Panc1 (cell line): ENCODE measurements at places on chromosomes 2 and 18.

DNA sequence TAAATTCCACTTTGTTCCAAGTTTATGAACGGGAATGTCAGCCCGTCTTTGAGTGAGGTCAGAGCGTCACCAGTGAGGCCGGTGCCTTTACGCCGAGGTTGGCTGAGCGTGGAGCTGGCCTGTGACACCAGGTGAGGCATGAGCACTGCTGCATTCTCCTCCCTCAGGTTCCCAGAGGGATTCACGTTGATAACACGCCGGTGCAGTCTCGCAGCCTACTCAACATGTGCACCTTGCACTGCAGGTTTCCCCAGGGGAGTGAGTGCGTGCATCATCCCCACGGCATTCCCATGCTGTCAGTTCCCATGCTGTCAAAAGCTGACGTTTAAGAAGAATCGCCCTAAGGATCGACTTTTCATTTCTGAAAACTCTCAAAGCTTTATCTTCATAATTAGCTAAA, 213.3 kb downstream of the LDLRAD4 start:
- no peak for DNase-seq

DNA sequence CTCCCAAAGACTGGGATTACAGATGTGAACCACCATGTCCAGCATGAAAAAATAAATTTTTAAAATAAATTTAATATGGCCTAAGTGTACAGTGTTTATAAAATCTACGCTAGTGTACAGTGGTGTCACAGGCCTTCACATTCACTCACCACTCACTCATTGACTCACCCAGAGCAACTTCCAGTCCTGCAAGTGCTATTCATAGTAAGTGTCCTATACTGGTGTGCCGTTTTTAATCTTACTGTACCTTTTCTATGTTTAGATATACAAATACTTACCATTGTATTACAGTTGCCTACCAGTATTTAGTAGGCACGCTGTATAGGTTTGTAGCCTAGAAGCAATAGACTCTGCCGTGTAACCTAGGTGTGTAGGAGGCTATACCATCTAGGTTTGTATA, 291.6 kb upstream of the STON1 start:
- no peak for DNase-seq

- no peak for DNase-seq
Observed at GRCh38 chr18:51074605-51075004, 44.6 kb downstream of the SMAD4 start.

DNA sequence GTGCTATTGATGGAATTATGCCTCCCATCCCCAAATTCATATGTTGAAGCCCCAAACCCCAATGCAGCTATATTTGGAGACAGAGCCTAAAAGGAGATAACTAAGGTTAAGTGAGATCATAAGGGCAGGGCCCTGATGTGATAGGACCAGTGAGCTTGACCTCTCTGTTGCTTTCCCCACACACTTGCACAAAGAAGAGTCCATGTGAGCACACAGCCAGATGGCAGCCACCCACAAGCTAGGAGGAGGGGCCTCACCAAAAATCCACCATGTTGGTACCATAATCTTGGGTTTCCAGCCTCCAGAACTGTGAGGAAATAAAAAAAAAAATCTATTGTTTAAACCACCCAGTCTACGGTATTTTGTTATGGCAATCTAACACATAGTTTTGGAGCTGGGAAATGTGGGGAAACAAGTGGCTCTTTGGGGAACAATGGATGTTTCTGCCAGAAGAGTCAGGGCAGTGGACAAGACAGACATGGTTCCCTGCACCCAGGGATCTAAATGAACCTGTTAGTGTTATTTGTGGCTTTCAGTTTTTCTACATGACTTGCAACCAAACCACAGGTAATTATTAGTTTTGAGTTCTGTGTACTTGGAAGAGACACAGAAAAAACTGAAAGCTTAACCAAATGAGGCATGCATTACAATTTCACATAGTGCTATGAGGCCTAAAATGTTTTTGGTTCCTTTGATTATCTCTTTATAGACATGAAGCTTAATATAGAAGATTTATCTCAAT, 259.1 kb downstream of the LTBP1 start:
- no peak for DNase-seq

- DNase-seq: no peak
Observed at GRCh38 chr18:45589356-45590035, 25.8 kb upstream of the SLC14A2 start.

GRCh38 chr2:15735484-15736326, 144.0 kb downstream of the DDX1 start:
- no peak for DNase-seq

GRCh38 chr18:69747388-69747787, 200.3 kb downstream of the CD226 start:
- DNase-seq: no peak

DNA sequence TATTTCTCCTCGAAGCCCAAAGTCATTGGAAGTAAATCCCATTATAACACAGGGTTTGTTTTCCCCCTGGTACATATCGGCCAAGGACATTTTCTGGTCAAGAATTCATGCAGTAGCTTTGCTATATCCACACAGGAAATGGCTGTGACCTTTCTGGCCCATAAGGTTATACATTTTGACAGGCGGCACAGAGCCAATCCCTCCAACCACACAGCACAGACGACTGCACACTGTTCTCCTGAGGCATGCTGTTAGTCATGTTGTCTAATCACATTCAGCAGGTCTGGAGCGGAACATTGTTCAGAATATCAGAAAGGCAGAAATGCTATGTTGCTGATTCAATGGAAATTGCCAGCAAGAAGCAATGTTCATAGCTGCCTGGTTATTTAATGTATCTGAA, 742.3 kb upstream of the SLC8A1 start:
- no peak for DNase-seq

DNA sequence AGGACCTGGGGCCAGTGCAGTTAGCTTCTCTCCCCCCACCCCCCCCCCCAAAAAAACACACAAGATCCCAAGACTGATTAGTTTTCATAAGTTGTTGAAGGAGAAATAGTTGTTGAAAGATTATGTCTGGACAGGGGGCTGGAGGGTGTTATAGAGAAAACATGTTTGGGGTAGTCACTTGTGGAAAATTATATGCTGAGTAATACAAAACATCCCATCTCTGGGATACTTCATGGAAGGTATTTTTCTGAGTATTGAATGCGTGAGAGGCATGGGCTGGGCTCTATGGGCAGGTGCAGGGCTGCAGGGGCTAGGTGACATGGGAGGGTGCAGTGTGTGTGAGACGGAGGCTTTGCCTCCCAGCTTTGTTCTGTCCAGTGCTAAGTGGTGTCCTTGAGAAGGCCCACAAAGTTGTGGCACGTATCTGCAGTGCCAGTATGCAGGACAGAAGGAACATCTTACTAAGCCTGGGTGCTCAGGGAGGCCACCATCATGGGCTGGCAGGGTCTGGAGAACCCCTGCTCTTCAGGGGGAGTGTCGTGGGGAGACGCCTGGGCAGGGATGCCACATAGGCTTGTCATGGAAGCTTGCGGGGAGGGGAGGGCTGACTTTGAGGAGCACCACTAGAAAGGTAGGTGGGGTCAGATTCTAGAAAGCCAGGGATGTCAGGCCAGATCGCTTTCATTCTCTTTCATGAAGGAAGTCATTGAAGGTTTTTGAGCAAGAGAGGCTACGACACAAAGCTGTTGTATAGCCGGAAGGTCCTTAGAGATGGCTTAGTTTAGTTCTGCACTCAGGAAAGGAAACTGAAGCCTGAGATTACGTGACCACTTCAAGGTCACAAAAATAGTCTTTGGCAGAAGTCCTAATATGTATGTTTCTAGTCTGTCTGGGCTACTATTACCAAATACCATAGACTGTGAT, 232.0 kb downstream of the LDLRAD4 start:
- DNase-seq: no peak

- no peak for DNase-seq
Observed at GRCh38 chr2:217691920-217692666, 310.7 kb downstream of the TNS1 start.

DNA sequence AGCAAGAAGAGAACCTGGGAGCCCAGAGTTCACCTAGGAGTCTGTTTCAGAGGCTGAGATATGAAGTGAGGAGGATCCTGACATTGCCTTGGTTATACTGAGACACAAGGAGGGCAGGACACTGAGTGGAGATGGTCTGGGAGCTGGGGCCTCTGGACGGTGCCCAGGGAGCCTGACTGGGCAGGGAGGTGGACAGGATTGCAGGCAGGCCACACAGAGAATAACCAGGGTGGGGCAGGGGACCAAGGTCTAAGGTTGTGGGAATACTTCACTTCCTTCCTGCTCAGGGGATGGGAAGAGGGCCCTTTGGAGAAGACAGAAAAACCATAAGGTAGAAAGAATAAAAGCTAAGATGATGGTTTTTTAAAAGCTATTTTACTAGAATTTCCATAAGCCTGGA, 18.7 kb downstream of the EDAR start:
- DNase-seq: no peak

GRCh38 chr2:71608034-71608433, 154.7 kb downstream of the DYSF start:
- no peak for DNase-seq

GRCh38 chr2:128754246-128754724, 435.6 kb upstream of the HS6ST1 start:
- DNase-seq: no peak

- DNase-seq: no peak
Observed at GRCh38 chr2:9847140-9847539, 3.9 kb downstream of the TAF1B start.

DNA sequence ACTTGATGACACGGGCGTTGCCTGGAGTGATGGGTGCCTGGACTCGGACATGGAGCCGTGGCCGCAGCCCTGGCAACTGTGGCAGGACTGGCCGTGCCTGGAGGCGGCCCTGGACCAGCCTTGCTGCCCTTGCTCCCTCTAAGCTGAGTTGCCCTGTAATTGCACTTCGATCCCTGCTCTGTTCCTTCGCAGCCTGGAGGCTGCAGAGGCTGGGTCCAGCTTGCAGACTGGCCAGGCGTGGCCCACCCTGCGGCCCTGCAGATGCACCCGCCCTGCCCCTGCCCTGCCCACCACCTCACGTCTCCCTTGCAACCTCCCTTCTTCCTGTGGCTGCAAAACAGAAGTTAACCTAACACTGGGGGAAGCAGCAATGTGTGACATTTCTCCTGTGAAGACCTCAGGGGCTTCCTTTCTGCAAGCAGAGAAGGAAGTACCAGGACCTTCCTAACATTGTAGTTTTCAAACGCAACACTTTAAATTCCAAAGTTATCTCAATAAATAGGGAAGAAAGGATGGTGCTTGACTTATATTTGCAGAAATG, 174.6 kb upstream of the TPO start:
- no peak for DNase-seq

DNA sequence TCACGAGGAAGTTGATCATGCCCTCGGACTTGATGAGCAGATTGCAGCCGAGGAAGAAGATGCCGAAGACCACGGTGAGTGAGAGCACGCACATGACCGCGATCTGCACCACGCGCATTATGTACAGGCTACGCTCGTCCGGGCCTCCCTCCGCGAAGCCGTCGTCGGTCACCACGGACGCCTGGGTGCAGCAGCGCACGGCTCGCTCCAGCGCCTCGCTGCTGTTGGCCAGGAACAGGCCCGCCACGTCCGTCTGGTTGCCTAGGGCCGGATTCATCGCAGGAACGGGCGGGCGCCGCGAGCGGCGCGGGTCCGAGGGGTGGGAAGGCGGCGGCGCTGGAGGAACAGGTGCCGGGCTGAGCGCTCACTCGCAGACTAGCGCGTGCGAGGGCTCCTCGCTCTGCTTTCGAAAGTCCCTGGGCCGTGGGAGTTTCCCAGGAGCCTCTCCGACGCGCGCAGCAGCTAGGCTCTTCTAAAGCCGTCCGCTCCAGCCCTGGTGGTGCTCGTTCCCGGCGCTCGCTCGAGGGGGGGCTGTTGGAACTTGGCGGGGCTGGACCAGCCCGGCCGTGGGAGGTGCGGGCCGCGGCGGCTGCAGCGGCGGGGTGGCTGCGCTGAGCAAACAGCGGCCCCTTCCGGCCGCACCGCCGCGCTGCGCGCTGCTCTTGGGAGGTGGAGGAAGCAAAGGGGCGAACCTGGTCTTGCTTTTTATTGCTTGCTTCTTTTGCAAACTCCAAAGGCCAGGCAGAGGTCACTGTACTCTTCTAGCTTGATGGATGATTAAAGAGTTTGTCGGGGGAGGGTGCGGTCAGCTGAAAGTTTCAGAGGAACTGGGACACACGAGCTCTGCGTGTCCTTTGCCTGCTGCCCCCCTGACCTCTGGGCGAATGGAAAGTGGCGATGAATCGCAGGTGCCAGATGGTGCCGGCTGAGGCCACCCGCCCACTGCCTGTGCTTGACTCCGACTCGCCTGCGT, at the start of gene RPRM:
TSS of gene RPRM (minus strand) at position 474 of the 973 bp plus-strand sequence. CDS start at position 277, 197 bp downstream.
- DNase-seq: no peak

DNA sequence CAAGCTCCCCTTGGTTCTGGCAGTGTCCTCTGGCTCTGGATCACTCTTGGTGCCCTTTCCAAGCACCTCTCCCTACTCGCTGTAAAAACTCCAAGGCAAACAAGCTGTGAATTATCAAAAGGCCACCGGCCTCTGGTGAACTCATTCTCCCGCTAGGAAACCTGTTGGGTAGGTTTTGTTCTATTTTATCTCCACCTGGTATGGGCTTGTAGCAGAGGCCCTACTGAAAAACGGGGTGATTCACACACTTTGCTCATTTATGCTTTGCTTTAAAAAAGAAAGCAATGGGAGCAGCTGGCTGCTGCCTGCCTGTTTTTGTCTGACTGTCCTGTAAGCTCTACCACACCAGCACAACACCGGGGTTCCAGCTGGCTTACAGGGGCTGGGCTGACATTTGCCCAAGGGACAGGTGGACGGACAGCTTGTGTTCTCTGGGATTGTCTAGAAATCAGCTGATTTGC, 56.8 kb downstream of the SH3BP4 start:
- no peak for DNase-seq

DNA sequence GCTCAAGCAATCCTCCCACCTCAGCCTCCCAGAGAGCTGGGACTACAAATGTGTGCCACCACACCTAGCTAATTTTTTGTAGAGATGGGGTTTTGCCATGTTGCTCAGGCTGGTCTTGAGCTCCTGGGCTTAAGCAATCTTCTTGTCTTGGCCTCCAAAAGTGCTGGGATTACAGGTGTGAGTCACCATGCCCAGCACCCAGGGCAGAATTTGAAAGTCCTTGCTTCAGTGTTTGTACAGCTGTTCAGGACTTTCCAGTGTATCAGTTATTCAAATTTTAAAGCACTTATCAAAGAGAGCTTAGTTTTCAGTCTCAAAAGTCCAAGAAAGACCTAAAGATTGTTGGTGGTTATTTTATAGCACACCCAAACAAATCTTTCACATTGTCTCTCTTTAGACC, 43.6 kb upstream of the VPS54 start:
- no peak for DNase-seq

GRCh38 chr2:109139865-109140396, 10.9 kb downstream of the SH3RF3 start:
- DNase-seq: no peak

- DNase-seq: peak; percentile 52
Observed at GRCh38 chr2:119753041-119753929, 6.4 kb upstream of the PTPN4 start.

DNA sequence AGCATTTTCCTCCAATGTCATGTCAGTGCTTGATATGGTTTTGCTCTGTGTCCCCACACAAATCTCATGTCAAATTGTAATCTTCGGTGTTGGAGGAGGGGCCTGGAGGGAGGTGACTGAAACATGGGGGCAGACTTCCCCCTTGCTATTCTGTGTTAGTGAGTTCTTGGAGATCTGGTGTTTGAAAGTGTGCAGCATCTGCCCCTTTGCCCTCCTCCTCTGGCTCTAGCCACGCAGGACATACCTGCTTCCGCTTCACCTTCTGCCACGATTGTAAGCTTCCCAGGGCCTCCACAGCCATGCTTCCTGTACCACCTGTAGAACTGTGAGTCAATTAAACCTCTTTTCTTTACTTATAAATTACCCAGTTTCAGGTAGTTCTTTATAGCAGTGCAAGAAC, 118.7 kb downstream of the NOL10 start:
- no peak for DNase-seq
